ENCODE measurements at places on chromosomes 2 and 18. TPM values are rescaled to one million over a fixed set of nuclear protein-coding genes. Genes with fewer than 3 reads are reported as not detected.
A peak's percentile ranks its signal among the peaks of the same experiment; 100 is the strongest.

Gene EIF4E2
- 72.5 TPM for total RNA-seq

- H3K4me3 ChIP-seq: no peak overlapping the region
- H3K36me3 ChIP-seq: no peaks in the 10 kb centered on the region
- no peaks in the 10 kb centered on the region for H3K27me3 ChIP-seq
- H3K27ac ChIP-seq: no peak overlapping the region
These were observed 65.8 kb downstream of the EFEMP1 start for GRCh38 chr2:55857766-55858165.

DNA sequence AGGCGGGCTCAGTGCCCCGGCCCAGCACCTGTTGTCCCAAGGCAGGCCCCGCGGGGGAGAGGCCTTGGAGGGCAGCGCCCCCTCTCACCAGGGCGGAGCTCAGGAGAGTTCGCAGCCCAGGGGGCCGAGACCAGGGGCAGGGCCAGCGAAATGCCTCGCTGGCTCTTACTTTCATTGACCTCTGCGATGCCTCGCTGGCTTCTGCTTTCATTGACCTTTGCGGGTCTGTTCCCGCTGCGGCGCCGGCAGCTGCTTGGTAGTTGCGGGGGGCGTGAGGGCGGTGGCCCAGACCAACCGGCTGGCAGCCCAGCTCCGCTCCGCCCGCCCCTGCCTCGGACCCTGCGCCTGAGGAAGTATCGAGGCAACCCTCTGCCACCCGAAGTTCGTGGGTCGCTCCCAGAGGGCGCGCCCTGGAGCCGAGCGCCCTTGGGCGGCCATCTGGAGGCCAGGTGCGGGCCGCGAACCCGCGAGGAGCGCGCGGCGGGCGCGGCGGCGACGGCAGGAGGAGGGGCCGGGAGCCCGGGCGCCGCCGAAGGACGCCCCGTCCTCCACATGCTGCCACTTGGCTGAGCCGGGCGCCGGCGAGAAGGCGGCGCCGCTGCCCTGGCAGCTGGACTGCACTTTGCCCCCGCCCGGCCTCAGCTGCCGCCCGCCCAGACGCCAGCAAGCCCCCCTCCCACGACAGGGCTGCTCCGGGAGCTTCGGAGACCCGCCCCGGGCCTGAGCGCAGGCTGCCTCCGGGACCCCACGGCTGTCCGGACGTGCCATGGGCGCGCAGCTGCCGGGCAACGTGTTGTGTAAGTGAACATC, 118.0 kb upstream of the MSTN start:
- H3K27me3 ChIP-seq: peaks cover 10% of the 10 kb centered on the region
- peak overlapping the region; percentile 69 for H3K4me3 ChIP-seq
- H3K4me1 ChIP-seq: peaks cover 21% of the 10 kb centered on the region
- peak; percentile 48 for DNase-seq

GRCh38 chr18:6284761-6285160, 129.9 kb downstream of the L3MBTL4 start:
- H3K4me3 ChIP-seq: no peak overlapping the region
- DNase-seq: no peak
- H3K27me3 ChIP-seq: no peaks in the 10 kb centered on the region
- H3K36me3 ChIP-seq: peaks cover 16% of the 10 kb centered on the region
- peaks cover 6% of the 10 kb centered on the region for H3K4me1 ChIP-seq

DNA sequence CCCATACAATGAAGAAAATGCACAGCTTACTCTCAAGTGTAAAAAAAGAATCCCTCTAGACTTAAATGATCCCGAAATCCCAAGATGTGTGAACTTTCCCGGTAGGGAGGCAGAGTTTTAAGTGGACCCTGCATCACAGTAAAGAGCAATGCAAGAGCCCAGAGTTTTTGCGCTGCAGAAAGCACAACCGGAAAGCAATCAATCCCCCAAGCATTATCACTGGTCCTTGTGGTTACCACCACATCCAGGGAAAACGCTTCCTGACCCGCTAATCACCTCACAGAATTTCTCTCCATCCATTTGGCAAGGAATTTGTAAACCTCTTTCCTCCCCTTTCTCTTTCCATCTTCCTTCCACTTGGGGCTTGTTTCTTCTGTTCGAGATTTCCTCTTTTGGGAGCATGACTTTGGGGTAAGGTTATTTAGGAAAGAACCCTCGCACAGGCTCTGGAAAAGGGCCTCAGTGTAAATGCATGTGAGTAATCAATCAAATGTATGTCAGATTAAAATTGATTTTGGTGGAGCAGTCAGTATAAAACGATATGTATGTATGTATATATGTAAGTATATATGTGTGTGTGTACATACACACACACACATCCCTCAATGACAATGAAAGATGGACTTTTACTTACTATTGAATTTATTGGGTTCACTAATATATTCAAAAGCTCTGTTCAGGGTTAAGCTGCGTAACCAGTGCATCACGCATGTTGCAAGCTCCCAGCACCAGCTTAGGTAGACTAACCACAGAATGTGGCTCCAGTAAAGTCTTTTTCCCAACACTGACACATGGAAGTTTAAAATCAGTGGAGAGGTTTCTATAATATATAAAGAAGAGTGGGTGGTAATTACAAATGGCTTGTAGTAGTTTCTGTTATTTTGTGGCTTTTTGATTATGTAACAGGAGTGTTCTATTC, 1.6 kb downstream of the PLCL1 start:
- H3K36me3 ChIP-seq: no peaks in the 10 kb centered on the region
- H3K4me1 ChIP-seq: peaks cover 11% of the 10 kb centered on the region
- peaks cover 77% of the 10 kb centered on the region for H3K27me3 ChIP-seq
- H3K27ac ChIP-seq: no peak overlapping the region

Data from mesothelial cell of epicardium (in vitro differentiated cells).